Ammon's horn (tissue), 1 donor: ENCODE measurements at places on chromosomes 6 and 20.

DNA sequence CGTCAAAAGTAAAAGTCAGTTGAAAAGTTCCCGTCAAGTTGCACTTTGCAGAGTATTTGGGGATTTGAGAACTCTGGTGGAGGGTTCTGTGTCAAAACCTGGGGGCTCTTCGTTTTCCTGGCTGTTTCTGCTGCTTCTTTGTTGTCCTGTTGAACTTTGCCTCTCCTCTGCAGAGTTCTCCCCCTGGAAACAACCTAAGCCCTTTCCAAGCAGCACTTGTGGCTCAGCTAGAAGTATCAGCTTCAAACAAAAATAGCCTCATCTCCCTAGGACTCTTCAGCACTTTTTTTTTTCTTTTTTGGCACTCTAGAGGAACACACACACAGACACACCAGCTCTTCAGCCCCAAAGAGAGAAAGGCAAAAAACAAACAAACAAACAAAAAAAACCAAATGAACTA, at the start of gene TRDN:
TSS of gene TRDN (minus strand) at position 169 of the 400 bp plus-strand sequence. CDS start 175 bp downstream, outside the sequence.
- no peak for DNase-seq

DNA sequence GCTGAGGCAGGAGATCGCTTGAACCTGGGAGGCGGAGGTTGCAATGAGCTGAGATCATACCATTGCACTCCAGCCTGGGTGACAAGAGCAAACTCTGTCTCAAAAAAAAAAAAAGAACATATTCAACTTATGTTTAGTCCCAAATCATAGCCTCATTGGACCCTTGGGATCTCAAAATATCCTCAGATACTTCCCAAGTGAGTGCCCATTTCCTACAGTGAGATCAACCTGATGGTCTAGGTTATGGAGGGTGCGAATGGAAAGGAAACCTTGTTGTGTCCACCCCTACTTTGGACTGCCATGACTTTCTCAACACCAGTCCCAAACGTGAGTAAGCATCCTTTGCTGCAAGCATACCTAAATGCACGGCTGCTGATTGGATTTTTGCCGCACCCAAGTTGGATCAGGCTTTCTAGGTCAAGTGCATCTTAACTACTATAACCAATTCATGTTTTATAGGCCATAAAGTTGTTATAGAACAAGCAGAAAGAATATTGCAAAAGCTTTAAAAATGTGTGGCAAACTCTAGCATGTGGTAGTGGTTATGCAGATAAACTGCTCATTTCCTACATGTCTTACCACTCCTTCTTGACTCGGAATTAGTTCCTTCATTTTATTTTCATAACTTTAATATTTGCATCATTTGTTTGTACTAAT, 131.2 kb downstream of the PLEKHG1 start:
- DNase-seq: no peak

DNA sequence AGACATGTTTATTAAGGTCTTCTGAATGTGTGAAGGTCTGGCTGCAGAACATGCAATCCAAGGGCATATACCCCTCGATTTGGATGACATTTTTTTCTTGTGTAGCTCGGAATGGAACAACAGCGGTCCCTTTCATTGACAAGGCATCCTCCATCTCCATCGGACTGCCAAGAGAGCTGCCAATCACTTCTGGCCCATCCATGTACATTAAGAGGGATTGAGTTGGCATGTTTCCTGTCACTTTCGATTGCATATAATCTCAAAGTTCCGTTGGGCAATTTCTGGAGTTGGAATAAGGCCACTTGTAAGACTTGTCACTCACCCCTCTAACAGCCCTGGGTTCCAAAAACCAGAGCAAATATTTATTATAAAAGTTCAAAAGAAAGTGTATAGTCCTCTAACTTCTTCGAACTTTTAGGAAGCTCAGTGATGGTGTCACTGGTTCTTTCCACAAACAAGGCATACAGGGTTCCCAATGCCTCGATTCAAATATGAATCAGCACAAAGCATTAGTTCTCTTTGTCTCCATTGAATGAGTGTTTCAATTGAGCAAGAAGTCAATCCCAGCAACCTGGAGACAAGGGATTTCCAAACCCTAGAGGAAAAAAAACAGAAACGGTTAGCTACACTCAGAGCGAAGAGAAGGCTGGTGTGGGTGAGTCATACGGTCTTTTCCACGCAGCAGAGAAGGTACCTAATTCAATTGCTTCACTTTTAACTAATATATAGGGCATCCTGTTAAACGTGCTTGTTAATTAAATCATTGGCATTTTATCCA, 10.9 kb downstream of the ZNF217 start:
- no peak for DNase-seq

DNA sequence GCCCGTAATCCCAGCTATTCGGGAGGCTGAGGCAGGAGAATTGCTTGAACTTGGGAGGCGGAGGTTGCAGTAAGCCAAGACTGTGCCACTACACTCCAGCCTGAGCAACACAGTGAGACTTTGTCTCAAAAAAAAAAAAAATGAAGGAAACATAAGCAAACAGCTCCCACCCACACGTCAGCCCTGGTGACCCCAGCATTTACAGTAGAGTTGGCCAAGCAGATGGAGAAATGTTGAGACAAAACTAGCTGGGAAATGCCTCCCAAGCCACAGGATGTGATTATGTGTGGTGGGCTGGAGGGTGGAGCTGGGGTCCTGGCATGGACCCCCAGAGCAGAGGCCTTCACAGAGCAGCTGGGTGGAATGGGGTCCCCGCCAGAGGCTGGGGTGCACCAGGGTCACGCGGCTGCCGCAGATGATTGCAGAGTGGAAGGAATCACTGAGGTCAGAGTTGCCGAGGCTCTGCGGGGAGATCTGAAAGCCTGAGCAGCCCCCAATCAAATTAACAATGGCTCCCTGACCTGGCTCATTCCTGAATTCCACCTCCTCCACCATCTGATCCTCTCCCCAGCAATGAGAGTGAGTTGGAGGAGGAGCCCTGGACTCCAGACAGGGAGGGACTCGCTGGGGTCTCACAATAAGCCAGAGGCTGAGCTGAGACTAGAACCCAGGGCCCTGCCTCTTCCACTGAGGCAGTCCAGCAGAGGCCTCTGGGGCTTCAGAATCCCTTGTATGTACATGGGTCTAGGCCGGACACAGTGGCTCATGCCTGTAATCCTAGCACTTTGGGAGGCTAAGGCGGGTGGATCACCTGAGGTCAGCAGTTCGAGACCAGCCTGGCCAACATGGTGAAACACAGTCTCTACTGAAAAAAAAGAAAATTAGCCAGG, 34.7 kb upstream of the TGM2 start:
- no peak for DNase-seq

DNA sequence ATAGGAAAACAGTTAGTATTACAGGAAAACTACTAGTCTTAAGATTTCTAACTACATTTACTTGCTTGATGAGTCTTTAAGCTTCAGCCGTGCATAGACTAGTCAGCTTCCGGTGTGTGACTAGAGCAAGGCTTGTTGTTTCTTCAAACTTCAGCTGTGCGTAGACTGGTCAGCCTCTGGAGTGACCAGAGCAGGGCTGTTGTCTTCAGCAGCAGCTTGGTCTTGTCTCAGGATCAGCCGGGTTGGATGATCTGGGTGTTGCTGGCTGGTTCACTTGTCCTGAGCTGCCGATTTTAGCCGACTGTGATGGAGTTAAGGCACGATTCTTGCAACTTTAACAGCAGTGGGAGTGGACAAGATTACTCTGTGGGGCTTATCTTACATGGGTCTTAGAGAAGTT, 44.7 kb downstream of the HLA-C start:
- DNase-seq: no peak

DNA sequence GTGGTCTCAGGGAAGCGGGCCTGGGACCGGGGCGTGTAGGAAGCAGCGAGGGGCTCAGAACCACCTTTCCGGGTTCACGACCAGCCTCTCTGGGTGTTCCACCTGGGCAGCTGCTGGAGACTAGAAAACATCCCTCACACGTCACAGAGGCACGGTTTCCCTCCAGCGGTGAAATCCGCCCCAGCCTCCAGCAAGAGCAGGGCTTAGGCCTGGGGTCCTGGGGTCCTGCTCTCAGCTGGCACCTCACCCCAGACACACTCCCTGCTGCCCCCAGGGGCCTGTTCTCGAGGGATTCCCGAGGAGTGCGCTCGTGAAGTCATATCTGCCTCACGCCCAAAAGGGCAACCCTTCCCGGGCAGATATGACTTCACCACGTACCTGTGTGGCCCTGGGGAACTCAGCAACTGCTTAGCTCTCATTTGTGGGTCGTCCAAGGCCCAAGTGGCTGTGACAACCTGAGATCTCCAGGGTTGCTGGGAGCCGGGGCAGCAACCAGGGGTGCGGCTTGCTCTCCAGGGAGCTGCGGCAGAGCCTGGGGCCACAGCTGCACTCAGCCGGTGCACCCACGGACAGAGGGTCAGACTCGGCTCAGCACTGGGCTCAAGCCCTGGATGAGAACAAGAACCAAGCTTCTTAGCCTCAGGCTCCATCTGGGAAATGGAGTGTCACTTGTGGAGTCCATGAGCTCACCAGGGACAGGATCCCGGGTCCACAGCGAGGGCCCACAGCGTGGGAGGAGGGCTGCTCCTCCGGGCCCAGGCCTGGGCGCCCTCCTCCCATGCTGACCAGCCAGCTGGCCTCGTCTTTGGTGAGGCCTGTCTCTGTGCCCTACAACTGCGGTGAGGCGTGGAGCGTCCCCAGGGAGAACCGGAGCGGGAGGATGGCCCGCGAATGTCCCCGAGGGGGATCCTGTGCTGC, 661 bp downstream of the FNDC11 start:
- DNase-seq: no peak

DNA sequence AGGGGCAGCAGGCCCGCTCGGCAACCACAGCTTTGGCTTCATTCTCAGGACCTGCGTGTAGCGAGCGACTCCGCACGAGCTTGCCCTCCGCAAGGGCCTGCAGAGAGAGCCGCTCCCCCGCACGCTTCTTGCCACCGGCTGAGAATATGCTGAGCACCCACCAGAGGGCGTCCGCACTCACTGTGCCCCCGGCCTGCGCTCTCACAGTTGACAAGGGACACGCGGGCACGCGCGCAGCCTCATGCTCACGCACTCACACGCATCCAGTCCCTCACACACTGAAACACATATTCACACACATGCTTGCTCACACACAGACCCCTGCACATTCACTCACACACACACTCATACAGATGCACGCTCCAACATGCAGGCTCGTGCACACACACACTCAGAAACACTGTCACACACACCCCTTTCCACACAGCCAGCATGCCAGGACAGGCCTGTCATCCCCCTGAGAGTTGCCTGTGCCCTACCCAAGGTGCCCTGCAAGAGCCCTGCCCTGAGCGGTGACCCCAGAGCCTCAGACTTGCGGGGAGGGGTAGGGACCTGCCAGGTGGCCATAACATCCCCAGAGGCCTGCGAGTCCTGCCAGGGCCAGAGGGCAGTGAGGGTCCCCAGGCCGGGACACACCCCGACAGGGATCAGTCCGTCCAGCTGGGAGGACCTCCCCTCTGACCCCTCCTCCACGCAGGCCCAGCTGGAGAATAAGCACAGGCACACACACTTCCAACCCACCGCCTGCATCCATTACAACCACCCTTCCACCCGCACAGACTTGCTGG, 174.1 kb downstream of the BMP7 start:
- DNase-seq: peak; percentile 91

DNA sequence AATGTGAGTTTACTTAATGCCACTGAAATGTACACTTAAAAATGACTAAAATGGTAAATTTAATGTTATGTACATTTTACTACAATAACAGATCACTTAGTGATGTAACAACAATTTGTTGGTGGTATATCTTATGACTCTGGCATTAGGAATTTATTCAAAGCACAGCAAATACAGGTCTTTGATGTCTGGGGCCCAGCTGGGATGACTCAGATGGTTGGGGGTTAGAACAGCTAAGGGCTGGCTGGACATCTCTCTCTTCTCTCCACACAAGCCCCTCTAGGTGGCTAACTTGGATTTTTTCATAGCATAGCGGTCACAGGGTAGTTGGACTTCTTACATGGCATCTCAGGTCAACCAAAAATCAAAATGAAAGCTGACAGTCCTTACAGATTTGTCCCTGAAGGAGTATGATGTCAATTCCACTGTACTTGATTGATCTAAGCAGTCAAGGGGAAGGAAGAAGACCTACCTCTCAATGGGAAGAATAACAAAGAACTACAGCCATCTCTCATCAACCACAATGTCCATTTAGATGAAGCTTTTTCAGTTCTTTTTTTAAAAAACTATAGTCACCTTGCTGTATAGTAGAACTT, 37.5 kb upstream of the LCA5 start:
- DNase-seq: no peak

DNA sequence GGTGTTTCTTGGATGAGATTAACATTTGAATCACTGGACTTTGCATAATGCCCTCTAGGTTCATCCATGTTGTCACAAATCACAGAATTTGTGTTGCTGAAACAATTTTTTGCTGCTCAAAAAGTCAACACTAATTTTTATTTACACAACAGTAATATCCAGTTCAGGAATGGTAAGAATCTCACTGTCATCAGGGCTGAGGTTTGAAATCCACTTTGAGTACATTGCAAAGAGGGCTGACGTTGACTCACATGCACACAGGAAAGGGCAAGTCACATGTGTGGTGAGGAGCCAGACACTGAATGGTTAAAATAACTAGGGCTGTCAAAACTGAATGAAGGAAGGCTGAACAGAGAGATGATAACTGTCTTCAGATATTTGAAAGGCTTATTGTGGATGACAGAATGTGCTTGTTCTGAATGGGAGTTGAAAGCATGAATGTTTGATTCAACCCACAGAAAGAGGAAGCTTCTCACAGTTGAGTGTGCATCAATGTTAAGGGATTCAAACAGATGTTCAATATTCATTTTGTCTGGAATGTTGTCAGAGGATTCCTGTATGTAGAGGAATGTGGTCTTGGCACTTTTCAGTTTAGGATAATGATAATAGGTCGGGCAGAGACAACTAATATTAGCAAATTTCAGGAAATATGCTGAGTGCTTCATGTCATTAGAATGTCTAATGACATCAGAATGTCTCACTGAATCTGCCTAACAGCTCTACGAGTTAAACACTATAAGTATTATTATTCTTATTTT, 3.6 kb upstream of the ADGRG6 start:
- no peak for DNase-seq

- DNase-seq: no peak
Measured at GRCh38 chr6:34310817-34311216, 62.0 kb upstream of the SMIM29 start.

GRCh38 chr6:116102873-116103272, 2.2 kb downstream of the NT5DC1 start:
- DNase-seq: no peak
